GM03348 (cell line): ENCODE measurements at places on chromosomes 3 and 15.

- no peak for DNase-seq
These were observed 26.5 kb downstream of the RTP1 start for GRCh38 chr3:187223799-187224198.

GRCh38 chr3:25349828-25350724, 78.0 kb upstream of the RARB start:
- no peak for DNase-seq

- no peak for DNase-seq
These were observed 32.2 kb downstream of the FILIP1L start for GRCh38 chr3:100081986-100082692.

DNA sequence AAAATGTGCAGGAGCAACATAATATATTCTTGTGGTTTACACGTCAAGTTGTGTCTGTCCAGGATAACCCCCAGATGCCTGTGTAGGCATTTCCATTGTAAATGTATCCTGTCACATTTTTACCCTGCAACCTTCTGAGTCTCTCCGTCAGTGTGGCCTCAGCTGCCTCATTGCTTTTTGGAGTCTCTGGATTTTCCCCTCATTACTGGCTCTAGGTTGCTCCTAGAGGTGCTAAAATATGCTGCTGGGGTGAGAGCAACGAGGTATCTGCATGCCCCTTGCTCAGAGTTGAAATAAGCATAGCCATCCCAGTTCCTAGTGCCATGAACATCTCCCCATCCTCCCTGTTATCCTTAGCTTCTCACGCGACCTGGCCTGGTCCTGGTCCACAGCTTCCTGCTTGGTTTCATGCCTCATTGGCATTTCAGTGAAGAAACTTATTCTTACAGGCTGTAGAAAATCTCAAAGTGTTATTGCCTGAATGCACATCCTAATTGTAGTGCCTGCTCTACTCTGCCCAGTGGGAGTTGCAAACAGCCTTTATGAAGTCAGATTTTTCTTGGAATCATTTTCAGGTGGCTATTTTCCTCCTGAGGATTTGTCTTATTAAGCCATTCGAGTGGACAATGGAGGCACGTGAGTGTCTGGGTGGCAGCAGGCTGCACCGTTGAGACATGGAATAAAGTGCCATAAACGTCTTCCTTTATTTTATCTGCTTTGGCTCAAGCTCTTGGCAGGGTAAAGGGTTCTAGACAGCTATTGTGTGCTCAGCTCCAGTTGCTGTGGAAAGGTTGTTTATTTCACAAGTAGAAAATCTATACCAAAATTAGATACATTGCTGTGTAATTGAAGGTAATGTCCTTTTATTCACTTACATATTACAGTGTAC, 33.2 kb downstream of the OXNAD1 start:
- no peak for DNase-seq

DNA sequence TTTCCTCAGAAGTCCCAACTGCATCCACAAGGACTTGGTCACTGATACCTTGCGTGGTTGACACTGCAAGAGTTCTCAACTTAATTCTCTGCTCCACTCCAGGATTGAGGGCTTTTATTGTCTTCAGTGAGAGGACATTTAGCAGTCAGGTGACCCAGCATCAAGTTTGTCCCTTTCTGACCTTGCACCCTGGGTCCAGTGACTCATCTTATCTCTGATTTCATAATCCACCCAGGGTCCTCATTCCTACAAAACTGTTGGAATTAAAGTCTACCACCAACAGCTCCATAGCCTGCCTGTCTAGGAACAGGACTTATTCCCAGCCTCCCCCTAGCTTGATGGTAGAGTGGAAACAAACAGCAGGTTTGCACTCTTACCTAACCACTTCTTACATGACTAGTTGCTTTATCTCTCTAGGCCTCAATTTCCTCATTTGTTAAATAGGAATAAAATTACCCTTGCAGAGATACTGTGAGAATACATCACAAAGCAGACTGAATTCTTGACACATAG, 151.3 kb upstream of the LPP start:
- DNase-seq, result no peak

DNA sequence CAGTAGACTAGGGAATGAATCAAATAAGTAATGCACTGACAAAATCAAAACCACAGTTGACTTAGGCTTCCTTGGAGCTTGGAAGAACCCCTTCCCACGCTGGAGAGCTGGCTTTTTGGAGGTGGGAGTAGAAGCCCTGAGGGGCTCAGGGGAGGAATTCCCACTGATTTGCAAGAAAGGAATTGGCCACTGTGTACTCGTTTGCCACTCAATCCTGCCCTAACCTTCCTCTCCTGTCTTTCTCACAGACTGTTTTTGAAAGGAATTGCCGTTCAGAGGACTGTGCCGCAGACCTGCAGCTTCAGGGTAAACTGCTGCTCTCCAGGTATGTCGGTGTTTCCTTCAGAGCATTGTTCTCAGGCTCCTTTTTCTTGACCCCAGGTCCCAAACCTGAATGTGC, 208.2 kb upstream of the CTDSPL start:
- DNase-seq, result no peak

DNA sequence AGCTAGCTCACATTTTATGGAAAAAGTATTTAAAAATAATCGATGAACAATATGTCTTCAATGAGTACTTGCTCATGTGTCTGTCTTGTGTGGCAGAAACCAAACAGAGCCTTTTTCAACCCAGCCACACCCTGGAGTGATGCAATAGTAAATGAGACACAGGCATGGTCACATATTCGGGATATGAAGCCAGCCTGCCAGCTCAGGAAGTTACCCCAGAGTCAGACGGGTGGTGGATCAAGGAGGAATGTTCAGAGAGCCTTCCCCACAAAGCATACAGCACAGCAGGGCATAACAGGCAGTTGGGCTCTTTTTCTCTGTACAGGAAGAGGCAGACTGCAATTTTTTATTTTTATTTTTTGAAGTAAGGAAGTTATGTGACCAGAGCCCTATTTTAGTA, 27.3 kb downstream of the LARP6 start:
- DNase-seq, result peak; percentile 89

GRCh38 chr3:69743975-69744906, 5.0 kb downstream of the MITF start:
- DNase-seq, result no peak

- peak; percentile 82 for DNase-seq
These were observed 9.7 kb upstream of the THUMPD3 start for GRCh38 chr3:9352917-9353752.

DNA sequence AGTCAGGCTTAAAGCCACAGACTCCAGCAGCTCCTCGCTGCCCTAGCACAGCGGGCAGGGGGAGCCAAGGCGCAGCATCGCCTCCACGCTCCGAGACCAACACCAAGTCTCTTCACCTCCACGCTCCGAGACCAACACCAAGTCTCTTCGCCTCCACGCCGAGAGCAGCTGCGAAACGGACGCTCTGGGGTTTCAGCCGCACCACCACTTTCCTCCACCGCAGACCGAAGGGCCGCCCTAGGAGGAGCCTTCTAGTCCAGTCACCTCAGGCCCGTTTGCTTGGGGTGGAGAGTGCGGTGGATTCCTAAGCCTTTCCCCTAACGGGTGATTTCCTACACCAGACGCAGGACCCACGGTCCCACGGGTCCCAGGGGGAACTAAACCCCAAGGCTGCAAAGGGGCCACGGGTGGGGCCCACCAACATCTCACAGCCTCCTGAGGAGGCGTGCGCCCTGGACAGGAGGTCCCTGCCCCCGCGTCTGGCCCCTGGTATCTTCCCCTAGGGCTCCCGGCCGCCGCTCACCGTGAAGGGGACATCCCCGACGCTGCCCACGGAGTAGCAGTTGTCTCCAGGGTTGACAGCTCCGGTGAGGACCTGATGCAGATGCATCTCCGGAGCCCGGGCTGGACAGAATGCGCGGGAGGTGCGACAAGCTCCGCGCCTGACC, 501 bp downstream of the DMXL2 start:
- DNase-seq, result peak; percentile 78

GRCh38 chr3:16142350-16143025, 32.0 kb upstream of the GALNT15 start:
- DNase-seq, result no peak

DNA sequence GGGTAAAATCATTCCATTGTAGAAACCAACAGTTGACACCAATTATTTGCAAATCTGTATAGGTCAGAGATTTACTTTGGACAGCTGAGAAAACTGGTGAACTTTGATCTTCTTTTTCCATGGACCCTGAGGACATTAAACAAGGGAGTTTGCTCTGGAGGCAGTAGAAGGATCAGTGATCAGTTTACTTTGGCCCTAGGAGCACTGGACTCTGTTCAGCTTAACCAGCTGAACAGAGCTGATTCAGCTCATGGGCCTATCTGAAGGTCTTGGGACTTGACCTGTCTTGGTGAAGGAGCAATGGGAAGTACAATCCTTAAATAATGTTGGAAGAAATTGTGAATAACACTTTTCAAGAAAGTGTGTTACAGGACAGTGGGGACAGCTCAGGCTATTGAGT, 15.2 kb upstream of the TF start:
- no peak for DNase-seq

- DNase-seq, result no peak
These were observed 846.9 kb downstream of the NSUN3 start for GRCh38 chr3:94909726-94910125.

- no peak for DNase-seq
These were observed 828 bp upstream of the VWA5B2 start for GRCh38 chr3:184228376-184229137.

- DNase-seq, result no peak
These were observed 343.7 kb downstream of the NSUN3 start for GRCh38 chr3:94406595-94406994.

DNA sequence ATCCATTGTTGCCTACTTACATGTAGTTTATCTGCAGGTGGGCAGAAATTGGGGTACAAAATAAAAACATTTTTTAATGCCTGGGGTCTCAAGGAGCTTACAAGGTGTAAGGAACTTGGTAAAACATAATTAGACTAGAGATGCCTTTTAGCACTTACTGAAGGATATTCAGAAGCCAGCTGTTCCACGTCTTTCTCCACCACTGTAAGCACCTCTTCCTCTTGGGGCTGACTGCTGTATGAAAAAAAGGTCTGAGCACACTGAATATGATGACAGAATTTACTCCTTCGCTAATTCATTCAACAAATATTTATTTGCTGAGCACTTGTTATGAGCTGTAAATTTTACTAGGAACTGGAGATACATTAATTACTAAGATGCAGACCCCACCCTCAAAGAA, 539.1 kb downstream of the UNC13C start:
- no peak for DNase-seq
